Effector memory CD8-positive, alpha-beta T cell (primary cell): ENCODE measurements at places on chromosomes 11 and 22.

DNA sequence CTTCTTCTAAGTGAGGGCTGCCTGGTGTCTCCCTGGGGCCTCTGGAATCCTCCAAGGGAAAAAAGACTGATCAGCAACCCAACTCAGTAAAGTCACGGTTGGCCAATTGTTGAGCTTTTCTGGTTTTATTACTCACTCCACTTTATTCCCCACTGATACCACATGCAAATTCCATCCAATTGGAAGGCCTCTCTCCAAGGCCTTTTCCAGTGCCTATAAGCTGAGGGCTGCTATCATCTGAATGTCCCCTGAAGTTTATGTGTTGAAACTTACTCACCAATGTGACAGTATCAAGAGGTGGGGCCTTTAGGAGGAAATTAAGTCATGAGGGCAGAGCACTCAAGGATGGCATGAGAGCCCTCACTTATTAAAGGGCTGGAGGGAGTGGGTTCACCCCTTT is 463.3 kb downstream of the BUD13 start:
- H3K27ac ChIP-seq, result no peak overlapping the region
- DNase-seq, result no peak
- no peaks in the 10 kb centered on the region for H3K4me1 ChIP-seq
- no peak overlapping the region for H3K4me3 ChIP-seq
- H3K36me3 ChIP-seq, result no peaks in the 10 kb centered on the region

DNA sequence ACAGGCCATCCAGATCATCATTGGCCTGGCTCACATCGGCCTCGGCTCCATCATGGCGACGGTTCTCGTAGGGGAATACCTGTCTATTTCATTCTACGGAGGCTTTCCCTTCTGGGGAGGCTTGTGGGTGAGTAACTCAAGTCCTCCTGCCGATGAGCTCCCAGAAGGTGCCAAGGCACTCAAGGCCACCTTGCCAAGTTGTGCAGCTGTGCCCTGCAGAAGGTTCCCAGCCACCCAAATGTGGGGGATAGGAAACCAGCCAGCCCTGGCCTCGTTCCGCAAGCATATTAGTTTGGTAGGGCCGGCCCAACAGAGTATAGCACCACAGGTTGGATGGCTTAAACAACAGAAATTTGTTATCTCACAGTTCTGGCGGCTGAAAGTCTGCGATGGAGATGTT is 4.0 kb downstream of the MS4A8 start:
- no peak overlapping the region for H3K27ac ChIP-seq
- no peaks in the 10 kb centered on the region for H3K36me3 ChIP-seq
- DNase-seq, result no peak

- DNase-seq, result no peak
- no peaks in the 10 kb centered on the region for H3K36me3 ChIP-seq
- no peak overlapping the region for H3K27ac ChIP-seq
- no peak overlapping the region for H3K4me3 ChIP-seq
- H3K4me1 ChIP-seq, result no peaks in the 10 kb centered on the region
Measured at GRCh38 chr11:102794382-102794781, 3.6 kb downstream of the MMP1 start.

DNA sequence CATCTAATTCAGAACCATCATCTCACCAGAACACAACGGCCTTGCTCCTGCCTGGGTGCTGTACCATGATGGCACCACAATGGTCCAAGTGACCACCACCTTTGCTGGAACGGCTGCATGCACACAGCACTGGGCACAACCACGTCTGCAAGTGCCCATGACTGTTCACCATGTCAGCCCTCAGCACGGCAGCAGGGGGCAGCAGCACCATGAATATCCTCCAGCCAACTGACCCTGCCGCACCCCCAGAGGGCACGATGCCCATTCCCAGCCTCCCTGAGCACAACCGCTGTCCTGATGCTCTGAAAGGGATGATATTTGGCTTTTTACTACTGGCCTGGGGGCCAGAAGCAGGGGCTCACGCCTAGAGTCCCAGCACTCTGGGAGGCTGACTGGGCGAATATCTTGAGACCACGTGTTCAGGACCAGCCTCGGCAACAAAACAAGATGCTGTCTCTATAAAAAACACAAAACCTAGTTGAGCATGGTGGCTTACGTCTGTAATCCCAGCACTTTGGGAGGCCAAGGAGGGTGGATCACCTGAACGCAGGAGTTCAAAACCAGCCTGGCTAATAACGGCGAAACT is 25.7 kb downstream of the DRD4 start:
- H3K4me3 ChIP-seq, result no peak overlapping the region
- H3K27me3 ChIP-seq, result no peaks in the 10 kb centered on the region
- H3K36me3 ChIP-seq, result peaks cover 16% of the 10 kb centered on the region
- DNase-seq, result no peak
- H3K27ac ChIP-seq, result no peak overlapping the region

DNA sequence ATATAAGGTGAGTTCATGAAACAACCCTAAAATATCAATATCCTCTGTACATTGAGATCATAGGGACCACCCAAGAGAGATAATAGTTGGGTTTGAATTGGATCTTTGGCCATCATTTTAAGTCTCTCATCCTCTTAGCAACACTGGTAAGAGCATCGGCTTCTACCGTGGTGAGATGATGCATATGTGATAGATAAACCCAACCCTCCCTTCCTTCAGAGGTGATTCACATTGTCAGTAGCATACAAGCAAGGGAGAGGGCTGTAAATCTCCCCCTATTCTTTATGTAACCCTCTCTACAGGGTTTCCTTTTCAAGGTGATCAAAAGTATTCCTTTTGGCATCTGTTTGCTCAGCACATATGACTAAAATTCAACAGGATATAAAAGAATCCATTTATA is 102.4 kb upstream of the MTMR2 start:
- no peak overlapping the region for H3K27ac ChIP-seq
- H3K4me3 ChIP-seq, result no peak overlapping the region
- DNase-seq, result no peak
- H3K4me1 ChIP-seq, result peaks cover 5% of the 10 kb centered on the region
- peaks cover 6% of the 10 kb centered on the region for H3K36me3 ChIP-seq
- no peaks in the 10 kb centered on the region for H3K27me3 ChIP-seq

DNA sequence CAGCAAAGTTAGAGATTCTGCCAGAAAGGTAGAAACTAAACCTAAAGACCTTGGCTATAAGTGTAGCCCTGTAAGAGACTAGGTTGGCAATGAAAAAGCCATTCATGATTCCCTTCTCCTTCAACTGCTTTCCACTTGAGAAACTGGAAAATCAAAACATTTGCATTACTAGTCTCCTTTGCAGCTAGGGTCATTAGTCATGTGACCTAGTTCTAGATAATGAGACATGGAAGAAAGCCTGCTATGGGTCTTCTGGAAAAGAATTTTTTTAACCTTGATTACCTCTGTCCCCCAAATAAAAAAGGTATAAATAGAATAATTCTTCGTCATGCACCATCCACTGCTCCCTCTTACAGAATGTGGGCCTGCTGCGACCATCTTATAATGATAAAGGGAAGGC is 80.1 kb downstream of the SOX6 start:
- DNase-seq, result no peak
- H3K4me3 ChIP-seq, result no peak overlapping the region
- no peaks in the 10 kb centered on the region for H3K27me3 ChIP-seq
- H3K36me3 ChIP-seq, result no peaks in the 10 kb centered on the region
- H3K4me1 ChIP-seq, result no peaks in the 10 kb centered on the region
- no peak overlapping the region for H3K27ac ChIP-seq
